Astrocyte (in vitro differentiated cells and primary cell): ENCODE measurements at places on chromosomes 11 and 22.
A peak's percentile ranks its signal among the peaks of the same experiment; 100 is the strongest.

GRCh38 chr11:120896687-120897086 is 127.2 kb upstream of the TBCEL start:
- no peak for DNase-seq

DNA sequence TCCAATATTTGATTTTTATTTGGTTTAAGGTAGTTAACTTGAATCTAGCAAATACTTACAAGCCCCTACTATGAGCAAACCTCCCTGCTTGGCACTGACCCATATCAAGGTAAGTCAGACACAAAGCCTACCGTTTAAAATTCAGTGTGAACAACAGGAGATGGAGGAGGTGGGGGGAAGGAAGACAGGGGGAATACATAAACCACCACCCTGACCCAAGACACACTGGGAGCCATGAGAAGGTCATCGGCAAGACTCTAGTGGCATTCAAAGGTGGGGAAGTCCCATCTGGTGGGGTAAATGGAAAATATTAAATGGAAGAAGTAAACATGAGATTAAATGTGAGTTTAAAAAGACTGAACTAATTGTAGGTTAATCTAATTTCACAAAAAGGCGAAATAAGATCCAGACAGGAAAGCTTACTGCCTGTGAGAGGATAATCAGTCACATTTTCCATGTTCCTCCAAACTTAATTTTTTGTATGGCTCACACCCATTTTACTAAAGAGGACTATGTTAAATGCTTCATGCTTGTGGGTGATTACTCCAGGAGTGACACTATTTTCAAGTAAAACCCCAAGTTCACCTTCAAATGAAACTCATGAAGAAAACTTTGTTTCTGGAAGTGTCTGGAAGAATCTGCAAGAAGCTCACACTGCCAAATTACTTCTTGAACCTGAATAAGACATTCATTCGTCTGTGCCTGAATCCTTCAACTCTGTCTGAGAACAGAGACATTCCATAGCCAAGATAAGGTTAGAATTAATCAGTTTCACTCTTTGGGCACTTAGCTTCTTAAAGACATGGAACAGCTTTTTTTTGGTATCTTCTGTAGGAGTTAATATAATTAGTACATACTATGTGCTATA is 51.7 kb downstream of the PITPNB start:
- DNase-seq, result peak; percentile 72

GRCh38 chr11:11757909-11758308 is 83.9 kb upstream of the USP47 start:
- no peak for DNase-seq

DNA sequence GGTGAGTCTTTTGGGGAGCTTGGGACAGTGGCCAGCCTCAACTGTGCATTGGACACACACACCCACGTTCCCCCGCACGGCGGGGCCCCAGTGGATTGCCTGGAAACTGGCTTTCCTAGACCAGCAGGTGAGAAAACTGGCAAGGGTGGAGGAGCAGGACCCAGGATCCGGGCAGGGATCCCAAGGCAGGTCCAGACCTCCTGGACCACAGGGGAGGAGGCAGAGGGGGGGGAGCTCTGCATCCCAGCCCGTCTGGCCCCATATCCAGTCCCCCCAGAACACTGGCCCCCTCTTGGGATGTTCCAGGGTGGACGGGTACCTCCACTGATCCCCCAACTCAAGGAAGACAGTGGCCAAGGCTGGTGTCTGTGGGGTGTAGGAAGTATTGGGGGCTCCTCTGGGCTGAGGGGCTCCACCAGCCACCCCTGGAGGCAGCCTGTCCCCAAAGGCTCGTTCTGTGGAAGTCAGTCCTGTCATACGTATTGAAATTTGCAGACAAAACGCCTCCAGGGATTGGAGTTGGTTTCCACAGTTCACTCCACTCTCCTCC is 89.3 kb upstream of the LINC01488 start:
- no peak for DNase-seq

DNA sequence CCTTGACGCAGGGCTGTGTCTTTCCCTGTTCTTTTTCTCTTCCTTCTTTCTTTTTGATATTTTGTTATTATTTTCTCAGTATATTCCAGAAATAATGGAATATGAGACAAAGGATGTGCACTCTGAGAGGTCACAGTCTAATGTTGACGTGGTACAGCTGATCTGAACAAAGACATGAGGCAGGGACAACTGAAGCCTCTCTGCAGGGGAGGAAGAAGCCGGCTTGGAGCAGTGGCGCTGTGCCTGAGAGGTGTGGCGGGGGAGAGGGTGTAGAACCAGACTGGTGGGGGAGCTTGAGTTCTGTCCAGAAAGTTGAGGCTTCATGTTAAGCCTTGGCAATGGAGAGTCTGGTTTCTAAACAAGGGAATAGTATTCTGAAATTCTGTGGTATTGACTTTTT is 34.7 kb downstream of the ADAMTS15 start:
- no peak for DNase-seq

- peak; percentile 80 for DNase-seq
Observed at GRCh38 chr11:114166897-114167323, 107.4 kb downstream of the ZBTB16 start.

- DNase-seq, result no peak
Observed at GRCh38 chr22:28568099-28568498, 111.5 kb downstream of the TTC28 start.

GRCh38 chr11:26987272-26987671 is 6.6 kb upstream of the FIBIN start:
- no peak for DNase-seq

DNA sequence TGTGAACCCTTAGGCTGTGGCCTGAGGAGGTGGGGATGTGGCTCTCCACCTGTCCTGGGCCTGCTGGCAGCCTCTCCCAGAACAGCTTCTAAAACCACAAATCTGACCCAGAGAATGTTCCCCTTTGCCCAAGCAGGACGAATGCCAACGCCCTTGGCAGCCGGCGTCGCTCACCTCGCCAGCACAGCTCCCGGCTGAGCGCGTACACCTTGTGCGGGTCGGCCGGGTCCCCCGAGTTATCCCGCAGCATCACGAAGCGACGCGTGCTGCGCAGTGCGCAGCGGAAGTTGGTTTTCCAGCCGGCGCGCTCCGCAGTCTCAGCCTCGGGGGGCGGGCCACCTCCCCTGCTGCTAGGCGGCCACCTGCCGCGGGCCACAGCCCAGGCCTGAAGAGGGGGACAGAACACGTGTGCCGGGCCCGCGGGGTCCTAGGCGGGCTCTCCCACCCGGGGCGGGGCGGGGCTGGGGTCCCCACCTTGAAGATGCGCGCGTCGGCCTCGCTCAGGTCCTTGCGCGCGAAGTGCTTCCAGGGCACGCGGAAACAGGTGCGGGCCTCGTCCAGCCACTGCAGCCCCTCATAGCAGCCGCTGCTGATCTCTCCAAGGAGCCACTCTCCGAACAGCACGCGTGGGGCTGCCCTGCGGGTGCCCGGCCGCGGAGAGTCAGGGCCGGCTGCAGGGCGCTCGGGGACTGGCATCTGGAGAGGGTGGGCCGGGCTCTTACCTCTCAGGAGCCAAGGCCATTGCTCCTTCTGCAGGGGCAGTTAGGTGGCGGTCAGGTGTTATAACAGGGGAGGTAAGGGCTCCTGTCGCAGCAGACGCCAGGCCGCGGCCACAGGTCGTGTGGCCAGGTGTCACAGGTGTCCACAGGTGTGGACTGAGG is 887 bp downstream of the IRF7 start:
- DNase-seq, result no peak

DNA sequence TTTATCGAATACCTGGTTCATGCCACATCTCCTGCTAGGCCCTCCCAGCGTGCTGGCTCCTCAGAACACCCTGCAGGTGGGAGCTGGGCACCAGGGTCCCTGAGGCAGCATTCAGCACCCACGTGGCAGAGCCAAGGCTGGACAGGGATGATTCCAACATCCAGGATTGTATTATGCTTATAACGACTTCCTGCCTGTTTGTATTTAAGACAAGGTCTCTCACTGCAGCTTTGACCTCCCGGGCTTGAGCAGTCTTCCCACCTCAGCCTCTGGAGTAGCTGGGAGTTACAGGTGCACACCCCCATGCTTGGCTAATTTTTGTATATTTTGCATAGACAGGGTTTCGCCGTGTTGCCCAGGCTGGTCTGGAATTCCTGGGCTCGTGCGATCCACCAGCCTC is 64.7 kb upstream of the WNT7B start:
- no peak for DNase-seq

DNA sequence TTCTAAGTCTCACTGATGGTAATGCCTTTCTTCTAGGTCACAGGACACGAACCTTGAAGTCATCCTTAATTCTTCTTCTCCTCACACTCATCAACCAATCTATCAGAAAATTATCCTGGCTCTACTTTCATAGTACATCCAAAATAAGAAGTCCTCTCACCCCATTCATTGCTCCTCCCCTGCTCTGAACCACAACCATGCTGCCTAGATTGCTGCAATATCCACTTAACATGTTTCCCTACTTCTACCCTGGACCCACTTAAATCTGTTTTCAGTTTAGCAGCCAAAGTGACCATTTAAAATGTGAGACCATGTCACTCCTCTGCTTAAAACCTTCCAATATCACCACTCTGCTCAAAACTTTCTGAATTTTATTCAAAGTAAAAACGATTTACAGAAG is 445.9 kb upstream of the FAT3 start:
- DNase-seq, result no peak

GRCh38 chr11:1197431-1197885 is 25.4 kb upstream of the MUC5B start:
- DNase-seq, result no peak

GRCh38 chr11:495537-495931 is 11.5 kb downstream of the RNH1 start:
- DNase-seq, result no peak

DNA sequence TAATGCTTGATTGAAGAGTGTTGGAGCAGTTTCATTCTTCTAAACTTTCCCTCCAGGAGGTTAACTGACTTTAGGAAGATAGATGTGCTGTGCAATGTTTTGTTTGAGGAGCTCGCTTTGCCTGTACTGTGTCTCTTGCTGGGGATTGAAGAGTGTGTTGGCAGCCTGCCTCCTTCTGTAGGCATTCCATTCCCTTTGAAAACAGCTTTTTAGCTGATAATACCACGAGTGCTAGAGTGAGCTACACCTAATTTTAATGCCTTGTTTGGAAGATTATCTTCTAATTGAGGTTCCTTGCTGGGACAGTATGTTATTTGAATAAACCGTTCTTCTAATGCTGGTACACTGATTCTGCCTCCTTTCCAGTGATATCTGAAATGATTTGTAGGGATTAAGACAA is 7.2 kb downstream of the DDX10 start:
- peak; percentile 70 for DNase-seq

- DNase-seq, result no peak
Observed at GRCh38 chr22:22823131-22823810, 64.3 kb upstream of the IGLL5 start.

GRCh38 chr22:28903729-28904128 is 20.4 kb downstream of the ZNRF3 start:
- DNase-seq, result no peak

DNA sequence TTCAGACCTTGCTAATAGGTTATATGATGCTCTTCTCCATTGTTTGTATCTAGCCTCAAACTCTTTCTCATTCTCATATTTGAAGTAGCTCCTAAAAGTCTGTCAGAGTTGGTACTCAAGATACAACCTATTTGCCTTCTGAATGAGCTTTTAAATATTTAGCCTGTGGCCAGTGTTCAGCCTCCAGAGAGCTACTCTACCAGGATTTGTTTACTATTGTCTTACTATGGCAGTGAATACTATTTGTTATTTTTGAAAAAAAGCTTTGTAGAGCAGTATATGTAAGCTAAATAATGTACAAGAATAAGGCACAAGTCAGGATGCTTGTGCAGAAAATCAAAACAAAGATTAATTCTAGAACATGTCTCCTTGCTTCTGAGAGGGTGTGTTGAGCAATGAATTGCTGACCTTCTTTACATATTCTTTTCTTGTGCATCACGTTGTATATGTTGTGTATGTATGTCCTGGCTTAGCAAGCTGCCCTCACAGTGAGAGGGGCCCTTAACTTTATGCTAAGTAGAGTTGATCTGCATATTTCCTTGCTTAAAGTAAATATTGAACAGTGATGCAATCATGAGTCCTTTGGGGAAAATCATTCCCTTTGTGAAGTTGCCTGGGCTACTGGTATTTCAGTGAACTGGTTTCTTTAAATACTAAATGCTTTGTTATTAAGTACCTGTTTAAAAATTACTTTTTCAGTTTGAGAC is 438.0 kb downstream of the LUZP2 start:
- no peak for DNase-seq

DNA sequence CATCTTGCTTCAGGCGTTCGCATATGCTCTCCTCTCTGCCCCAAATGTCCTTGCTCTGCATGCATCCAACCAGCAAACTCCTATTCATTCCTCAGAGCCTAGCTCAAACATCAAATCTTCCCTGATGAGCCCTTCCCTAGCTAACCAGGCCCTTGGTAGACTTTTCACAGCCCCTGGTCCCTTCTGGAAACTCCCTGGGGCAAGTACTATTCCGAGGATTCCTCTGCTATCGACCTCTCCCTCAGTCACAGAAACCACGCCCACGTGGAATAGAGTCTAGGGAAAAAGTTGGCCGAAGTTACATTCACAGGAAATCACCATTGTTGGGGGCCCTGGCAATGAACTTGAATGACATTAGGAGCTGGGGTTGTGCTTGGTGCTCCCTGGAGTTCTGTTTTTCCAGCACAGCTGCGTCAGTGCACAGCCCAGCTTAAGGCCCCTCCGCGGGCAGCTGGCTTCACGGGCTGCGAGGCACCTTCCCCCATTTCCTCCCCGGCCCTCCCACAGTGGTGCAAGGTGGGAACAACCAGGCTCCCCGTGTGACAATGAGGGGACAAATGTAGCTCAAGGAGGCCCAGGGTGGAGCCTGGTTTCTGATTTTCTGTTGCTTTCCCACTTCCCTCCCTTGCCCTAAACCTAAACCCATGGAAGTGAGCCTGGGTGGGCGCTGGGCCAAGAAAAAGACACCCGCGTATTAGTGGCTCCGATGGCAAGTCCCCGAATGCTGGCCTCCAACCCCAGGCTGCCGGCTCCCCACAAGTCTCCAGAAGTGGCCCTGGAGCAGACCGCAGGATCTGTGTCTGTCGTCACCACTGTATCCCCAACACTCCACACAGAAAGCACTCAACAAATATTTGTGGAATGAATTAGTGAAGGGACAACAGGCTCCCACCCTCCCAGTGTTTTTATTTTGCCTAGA is 4.3 kb upstream of the ATP5MGL start:
- DNase-seq, result peak; percentile 22

DNA sequence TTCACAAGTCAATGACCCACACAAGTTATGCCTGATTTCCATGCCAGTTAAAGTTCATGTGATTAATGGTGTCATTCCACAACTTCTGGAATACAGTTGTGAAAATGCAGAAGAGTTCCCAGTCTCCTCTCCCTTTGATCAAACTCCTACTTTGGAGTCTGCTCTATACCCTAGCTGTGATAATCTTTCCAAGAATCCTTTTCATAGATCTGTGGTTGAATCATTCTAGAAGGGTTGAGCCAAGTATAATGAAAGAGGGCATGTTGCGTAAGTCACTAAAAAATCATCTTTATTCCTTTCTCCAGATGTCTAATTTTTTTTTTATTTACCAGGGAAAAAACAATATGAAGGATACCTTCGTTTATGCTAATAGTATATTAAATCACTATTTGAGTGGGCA is 89.7 kb upstream of the CARD18 start:
- peak; percentile 72 for DNase-seq

GRCh38 chr11:41384329-41384728 is 75.1 kb downstream of the LRRC4C start:
- no peak for DNase-seq

- DNase-seq, result no peak
Observed at GRCh38 chr11:126502159-126502558, 146.7 kb downstream of the ST3GAL4 start.

GRCh38 chr11:67483831-67484665 is 1.2 kb downstream of the AIP start:
- DNase-seq, result no peak

- no peak for DNase-seq
Observed at GRCh38 chr22:49349841-49350381, 477.8 kb downstream of the BRD1 start.
